GM04503 (cell line): ENCODE measurements at places on chromosomes 2 and 18.

- no peak for DNase-seq
These were observed 49.8 kb downstream of the PTGR3 start for GRCh38 chr18:75159238-75159518.

GRCh38 chr2:127913808-127914457, 28.2 kb upstream of the AMMECR1L start:
- no peak for DNase-seq

DNA sequence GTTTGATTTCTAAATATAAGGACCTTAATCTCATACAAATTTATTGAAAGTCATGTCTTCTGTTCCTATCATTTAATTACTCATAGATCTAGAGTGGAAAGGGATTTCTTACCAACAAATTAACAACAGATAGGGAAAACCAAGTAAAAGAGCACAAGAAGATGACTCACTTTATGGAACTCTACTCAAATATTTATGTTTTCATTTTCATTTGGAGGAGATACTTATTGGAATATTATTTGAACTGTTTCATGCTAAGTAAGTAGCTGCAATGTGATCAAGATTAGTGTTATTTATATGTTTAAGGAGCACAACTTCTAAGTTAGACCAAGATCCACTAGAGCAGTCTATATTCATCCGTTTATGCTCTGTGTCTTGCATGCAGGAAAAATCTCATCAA, 1.3 kb downstream of the NT5C1B start:
- DNase-seq, result no peak

DNA sequence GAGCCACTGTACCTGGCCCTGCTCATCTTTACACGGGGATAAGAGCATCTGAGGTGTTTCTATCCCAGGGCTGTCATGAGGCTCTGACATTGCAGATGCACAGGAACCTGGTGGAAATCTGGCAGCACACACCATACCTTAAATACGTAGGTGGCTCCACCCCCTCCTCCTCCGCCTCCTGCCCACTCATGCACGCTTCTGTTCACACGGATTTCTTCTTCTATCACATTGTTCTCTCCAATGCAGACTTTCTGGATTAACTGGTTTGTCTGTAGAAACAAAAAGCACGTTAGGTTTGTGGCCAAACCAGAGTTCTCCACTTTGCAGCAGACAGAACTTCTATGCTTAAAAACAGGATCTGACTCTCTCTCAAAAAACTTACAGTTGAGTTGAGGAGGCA, 118.2 kb downstream of the CLIP4 start:
- DNase-seq, result no peak

GRCh38 chr2:39875182-39875913, 96.3 kb upstream of the THUMPD2 start:
- DNase-seq, result peak; percentile 91

DNA sequence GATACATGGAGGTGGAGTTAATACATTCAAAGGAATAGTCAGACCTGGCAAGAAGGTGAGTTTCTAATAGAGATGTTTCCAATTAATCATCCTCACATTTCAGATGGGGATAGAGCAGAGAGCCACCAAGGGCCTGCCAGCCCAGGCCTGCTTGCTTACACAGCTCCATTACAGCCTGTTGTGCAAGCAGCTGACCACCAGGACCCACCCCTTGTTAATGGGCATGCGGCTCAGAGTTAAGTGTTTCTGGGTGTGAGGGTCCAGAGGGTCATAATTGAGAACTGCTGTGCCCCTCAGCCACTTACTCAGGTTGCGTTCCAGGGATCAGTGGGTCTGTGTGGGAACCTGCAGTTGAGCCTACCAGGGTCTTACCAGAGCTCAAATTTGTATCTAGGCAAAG, 199.8 kb downstream of the AGPS start:
- no peak for DNase-seq

DNA sequence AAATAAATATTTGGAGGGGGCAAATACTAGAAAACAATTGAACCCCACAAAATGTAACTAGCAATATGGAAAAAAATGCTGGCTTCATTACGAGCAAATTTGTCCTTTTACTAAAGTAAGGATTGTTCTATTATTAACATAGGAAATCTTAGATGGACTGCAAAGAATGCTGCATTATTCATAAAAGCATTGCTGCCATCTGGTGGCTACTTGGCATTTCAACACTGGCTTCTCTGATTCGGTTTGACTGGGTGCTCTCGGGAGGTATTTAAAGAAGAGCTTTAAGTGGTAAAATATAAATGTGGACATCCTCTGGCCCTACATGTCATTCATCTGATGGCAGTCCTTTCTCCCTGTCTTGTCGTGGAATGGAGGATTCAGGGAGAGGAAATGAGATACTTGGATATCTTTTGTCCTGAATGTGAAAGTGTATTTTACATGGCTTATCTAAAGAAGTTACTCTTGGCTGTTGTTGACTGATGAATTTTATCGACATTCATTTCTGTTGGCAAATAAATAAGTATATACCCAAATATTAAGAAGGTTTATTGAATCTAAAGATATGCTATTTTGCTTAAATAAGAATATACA, 130.2 kb downstream of the ARHGAP15 start:
- peak; percentile 10 for DNase-seq

DNA sequence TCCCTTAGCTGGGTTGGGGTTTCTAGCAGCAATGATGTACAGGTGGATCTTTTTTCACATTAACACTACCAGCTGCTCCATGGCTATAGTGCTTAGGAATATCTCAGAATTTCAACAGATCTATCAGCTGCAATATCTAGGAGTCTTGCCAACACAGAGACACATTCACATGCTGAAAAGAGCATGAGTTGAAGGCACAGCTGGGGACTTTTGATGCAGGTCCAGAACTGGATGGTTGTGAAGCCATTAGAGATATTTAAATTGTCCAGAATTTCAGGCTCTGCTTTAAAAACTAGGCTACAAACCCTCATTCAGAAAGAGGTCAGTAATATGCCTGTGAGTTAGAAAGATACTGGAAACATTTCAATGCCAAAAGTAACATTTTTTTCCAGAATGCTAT, 122.2 kb upstream of the CCDC195 start:
- no peak for DNase-seq

GRCh38 chr2:35447215-35447614, 908.4 kb upstream of the CRIM1 start:
- DNase-seq, result no peak

DNA sequence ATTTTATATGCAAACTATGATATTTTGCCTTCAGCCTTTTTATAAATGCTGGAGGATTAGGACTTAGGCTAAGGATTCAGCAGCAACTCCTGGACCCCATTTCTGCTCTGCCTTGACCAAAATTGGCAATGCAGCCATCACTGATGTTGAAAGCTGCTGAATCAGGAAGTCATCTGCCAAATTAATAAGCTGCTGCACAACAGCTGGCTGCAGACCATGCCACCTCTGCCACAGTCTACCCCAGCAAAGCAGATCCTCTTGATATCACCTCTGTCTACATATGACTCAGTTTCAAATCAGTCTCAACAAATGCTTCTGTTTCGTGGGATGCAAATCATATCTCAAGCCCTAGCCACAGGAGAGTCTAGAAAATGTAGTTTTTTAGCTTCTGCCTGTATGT, 7.1 kb upstream of the SOS1 start:
- DNase-seq, result no peak

GRCh38 chr2:7523481-7524120, 606.4 kb downstream of the RNF144A start:
- DNase-seq, result peak; percentile 19

DNA sequence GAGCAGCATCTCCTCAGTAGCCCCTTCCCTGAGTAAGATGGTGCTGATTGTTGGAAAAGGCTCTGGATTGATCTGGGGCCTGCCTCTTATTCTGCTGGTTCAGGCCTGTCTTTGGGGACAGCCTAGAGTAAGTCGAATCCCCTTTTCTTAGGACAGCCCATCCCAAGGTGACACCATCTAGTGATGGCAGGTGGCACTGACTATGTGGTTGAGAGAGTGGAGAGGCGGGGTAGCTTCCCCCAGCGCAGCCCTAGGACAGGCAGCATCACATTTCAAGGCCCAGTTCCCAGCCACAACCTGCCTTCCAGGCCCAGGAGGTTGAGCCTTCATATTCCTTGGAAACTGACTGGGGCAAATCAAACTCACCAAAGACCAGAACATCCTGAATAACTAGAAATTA, 69.1 kb upstream of the B3GNT7 start:
- DNase-seq, result no peak
